ENCODE measurements at places on chromosomes 12 and 14. TPM values are rescaled to one million over a fixed set of nuclear protein-coding genes. Genes with fewer than 3 reads are reported as not detected.

Gene MYF6
- not detected for polyA plus RNA-seq

Gene MAPK1IP1L
- polyA plus RNA-seq = 68.4 TPM

Gene ADAMTS20
- not detected for polyA plus RNA-seq

Gene FBRSL1
- 4.9 TPM for polyA plus RNA-seq

Gene IL31
- not detected for polyA plus RNA-seq

Gene ACSS3
- polyA plus RNA-seq = 68.6 TPM

Gene GARIN6
- not detected for polyA plus RNA-seq

Gene FSCB
- polyA plus RNA-seq = not detected

Gene SYNDIG1L
- 0.10 TPM for polyA plus RNA-seq

Gene PLA2G1B
- 0.59 TPM for polyA plus RNA-seq

Gene TSPAN31
- polyA plus RNA-seq = 27.3 TPM

Gene TMEM229B
- polyA plus RNA-seq = 0.69 TPM

Gene RND1
- polyA plus RNA-seq = 1.9 TPM

Gene PLCZ1
- polyA plus RNA-seq = not detected

Gene FKBP3
- polyA plus RNA-seq = 40.2 TPM

All from HepG2 (cell line).